ENCODE measurements at places on chromosomes 11 and 22.

DNA sequence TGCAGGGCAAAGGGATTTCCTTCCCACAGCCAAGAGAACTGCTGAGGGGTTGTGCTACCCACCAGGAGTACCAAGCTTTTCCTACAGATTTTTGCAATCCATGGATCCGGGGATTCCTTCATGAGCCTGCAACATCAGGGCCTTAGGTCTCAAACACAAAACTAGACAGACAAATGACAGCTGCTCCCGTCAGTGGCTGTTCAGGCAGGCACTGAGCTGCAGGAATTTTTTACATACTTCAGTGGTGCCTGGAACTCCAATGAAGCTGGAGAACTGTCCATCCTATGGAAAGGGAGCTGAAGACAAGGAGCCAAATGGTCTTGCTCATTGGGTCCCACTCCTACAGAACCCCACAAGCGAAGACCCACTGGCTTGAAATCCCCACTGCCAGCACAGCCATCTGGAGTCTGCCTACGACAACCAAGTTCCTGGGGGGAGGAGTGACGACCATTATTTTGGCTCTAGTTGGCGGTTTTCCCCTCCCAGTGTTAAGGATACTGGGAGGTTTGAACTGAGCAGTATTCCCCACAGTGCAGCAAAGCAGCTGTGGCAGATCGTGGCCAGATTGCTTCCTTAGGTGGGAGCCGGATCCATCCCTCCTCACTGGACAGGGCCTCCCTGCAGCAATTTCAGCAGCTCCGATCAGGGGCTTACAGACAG lies 157.7 kb upstream of the TMEM45B start:
- no peak for DNase-seq

GRCh38 chr11:36513965-36514364 lies 3.9 kb upstream of the TRAF6 start:
- DNase-seq, result no peak

DNA sequence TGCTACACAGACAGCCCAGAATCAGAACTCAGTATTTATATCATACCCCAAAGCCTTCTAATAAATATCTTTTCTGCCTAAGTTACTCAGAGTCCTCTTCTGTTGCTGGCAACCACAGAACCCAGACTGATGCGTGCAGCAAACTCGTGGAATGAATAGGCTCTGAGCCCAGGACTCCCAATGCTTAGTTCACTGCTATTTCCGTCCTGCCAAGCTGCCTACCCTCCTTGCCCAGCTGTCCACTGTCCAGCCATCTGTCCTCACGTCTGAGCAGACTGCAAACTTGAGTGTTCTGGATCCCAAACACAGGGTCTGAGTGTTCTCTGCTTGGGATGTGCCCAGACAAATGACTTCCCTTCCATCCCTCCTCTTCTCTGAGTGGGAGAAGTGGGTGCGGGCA lies 19.4 kb downstream of the PTPN5 start:
- DNase-seq, result no peak

DNA sequence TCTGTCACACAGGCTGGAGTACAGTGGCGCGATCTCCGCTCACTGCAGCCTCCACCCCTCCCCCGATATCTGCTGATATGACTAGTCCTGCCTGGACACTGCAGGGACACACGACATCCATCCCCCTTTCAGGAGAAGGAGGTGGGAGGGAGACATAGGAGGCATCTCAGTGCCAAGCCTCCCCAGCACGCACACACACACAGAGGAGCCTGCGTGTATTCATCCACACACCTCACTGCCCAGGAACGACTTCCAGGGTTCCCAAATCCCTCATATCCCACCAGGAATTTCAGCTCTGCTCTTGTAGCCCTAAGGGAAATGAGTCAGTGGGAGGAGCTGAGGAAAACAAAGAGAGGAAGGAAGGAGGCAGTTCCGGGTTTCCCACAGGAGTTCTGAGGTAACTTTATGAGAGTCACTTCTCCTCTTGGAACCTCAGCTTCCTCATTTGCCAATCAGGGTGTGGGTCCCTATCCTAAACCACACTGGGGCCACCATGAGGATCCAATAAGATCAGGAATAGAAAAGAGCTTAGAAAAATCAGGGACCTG lies 37.2 kb upstream of the ACER3 start:
- DNase-seq, result no peak

- DNase-seq, result no peak
These were observed 63.0 kb upstream of the PITPNB start for GRCh38 chr22:27982106-27982505.

DNA sequence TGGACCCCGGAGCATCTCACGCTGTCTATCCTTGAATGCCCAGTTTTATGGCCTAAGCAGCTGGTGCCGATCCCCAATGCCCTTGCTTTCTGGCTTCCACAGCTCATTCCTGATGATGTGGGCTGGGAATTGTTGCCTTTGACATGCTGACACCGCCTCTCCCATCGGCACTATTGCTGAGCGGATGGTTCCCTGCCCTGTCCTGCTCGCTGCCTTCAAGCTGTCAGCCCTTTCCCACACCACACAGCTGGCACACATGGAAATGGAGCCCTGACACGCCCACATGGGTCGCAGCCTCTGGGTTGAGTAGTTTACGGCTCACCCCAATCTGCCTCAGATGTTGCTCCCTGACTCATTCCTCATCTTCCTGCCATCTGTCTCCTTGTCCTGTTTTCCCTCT lies 110.2 kb upstream of the SESN3 start:
- no peak for DNase-seq

GRCh38 chr11:4643076-4643475 lies 706 bp upstream of the OR51E1 start:
- DNase-seq, result no peak

- no peak for DNase-seq
These were observed 21.0 kb upstream of the UVRAG start for GRCh38 chr11:75793966-75794365.

- no peak for DNase-seq
These were observed 12.8 kb downstream of the CTSC start for GRCh38 chr11:88324562-88325345.

GRCh38 chr22:42461511-42461910 lies 29.3 kb upstream of the NFAM1 start:
- DNase-seq, result no peak

GRCh38 chr11:67041602-67042001 lies 15.0 kb upstream of the RHOD start:
- DNase-seq, result no peak

DNA sequence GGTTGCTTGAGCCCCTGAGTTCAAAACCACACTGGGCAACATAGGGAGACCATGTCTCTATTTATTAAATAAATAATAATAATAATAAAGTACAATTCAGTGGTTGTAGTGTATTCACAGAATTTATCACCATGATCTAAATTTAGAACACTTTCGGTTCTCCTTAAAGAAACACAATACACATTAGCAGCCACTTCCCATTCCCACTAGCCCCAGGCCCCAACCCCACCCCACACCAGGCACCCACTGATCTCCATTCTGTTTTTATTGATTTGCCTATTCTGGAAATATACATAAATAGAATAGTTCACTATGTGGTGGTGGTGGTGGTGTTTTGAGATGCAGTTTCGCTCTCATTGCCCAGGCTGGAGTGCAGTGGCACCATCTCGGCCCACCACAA lies 45.7 kb downstream of the BCL2L13 start:
- no peak for DNase-seq

DNA sequence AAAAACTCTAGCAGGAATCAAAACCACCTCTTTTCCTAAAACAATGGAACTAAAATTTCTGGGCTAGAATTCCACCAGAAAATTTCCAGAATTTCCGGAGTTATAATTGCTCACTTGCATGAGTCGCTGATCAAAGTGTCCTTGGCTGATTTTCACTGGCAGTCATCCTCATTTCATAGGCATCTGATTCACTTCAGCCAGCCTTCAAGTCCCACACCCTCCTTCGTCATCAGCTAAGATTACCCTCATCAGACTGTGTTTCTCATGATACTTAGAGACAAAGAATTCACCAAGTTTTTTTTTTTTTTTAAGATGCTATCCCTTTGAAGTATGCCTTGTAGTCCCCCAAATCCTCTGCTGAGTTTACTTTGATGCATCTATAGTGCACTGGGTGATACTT lies 71.5 kb upstream of the RAB38 start:
- DNase-seq, result no peak

DNA sequence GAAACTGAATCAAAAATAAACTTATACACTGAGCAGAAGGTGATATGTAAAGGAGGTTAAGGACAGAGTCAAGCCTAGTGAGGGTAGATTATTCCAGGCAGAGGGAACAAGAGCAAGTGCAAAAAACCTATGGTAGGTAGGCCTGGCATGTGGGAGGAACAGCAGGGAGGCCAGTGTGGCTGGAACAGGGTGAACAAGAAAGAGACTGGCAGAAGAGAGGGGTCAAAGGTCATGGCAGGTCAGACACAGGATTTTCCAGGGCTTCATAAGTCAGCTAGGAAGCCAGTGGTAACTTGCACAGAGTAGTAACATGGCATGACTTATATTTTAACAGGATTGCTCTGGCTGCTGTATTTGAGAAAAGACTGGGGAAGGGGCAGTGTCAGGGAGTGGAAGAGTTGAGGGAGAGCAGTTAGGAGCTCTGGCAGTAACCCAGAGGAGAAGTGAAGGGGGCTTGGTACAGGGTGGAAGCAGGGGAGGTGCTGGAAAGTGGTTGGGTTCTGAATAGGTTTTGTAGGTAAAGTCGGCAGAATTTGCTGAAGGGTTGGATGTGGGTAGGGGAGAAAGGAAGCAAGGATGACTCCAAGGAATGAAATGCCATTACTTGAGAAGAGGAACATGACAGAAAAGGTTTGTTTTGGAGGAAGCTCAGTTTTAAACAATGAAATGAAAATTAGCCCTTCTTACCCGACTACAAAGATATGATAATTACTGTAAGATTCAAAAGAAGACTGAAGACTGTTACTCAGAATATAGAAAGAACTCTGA lies 86.2 kb downstream of the ZNRF3 start:
- DNase-seq, result no peak

GRCh38 chr22:49454726-49455125 lies 372.9 kb downstream of the BRD1 start:
- DNase-seq, result no peak

GRCh38 chr11:19020831-19021230 lies 39.7 kb downstream of the MRGPRX2 start:
- DNase-seq, result no peak

DNA sequence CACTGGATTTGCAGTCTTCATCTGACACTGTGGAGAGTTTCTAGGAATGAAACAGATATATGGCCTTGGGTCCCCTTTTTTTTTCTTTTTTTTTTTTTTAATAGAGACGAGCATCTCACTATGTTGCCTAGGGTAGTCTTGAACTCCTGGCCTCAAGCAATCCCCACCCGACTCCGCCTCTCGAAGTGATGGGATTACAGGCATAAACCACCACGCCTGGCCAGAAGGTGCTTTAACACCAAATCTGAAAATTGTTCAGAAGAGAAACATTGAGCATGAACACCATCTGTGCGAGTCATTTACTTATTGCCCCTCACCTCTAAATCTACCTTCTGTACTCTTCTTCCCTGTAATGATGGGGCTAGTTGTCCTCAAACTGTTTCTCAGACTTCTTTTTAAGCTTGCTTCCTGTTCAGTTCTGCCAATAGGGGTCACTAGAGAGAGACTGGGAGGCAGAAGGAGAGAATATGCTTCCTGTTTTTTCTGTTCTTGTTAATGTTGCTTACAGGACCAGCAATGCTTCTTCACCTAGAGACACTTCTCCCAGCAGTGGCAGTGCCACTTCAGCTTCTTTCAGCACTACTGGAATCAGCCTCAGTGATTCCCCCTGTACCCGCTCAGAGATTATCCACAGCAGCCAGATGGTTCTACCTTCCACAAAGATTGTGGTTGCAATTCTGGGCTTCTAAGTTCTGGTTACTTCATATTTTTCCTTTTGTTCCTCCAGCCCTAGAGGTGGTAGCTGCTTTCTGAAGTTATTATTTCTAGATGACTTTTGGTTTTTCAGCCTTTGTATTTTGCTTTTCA lies 20.8 kb upstream of the ZBED5 start:
- DNase-seq, result peak; percentile 17

GRCh38 chr11:106238704-106239360 lies 161.4 kb downstream of the AASDHPPT start:
- no peak for DNase-seq

- DNase-seq, result no peak
These were observed 57.1 kb upstream of the PSMA1 start for GRCh38 chr11:14577292-14577691.

DNA sequence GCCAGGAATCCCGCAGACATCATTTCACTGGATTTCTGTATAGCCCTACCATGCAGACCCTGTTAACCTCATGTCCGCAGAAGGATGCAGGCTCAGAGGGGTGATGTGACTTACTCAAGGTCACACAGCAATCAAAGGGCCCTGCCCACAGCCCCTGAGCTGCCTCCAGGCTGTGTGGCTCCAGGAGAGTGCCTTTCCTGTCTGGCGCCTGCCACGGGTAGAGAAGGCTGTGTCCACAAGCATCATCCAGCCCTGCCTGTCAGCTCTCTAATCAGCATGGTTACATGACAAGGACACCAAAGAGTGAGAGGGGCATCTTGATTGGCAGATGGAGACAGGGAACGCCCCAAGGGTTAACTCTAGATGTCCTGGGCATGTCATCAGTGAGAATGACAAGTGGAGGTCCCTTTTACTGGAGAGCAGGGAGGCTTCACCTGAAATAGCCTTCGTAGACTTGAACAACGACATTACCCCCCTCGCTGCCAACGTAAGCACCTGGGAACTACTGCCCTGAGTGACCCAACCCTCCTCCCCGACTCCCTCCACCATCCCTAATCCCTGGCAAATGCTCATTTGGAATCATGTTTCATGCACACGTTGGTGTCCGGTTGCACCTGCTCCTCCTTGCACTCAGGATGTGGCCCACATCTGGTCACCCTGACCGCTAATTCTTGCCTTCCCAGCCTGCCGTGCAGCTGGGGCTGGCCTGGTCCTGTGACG lies 6.9 kb downstream of the FGF19 start:
- no peak for DNase-seq

DNA sequence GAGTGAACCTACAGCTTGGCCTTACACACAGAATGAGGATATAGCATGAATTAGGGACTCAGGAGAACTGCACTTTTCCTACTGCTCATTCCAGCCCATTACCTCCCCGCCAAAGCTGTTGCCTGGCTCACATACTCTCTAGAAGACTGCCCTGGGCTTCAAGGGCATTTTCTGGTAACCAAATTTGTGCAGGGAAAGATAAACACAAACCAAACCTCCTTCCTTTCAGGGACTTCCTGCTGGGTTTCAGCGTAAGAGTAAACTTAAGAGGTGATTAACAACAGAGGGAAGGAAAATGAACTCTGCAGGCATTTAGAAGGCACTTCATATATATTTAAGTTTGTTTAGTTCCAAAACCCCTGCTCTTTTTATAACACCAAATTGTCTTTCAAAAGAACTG lies 194.9 kb downstream of the SWAP70 start:
- no peak for DNase-seq
